ENCODE measurements at places on chromosomes 11 and 22.
A peak's percentile ranks its signal among the peaks of the same experiment; 100 is the strongest.

DNA sequence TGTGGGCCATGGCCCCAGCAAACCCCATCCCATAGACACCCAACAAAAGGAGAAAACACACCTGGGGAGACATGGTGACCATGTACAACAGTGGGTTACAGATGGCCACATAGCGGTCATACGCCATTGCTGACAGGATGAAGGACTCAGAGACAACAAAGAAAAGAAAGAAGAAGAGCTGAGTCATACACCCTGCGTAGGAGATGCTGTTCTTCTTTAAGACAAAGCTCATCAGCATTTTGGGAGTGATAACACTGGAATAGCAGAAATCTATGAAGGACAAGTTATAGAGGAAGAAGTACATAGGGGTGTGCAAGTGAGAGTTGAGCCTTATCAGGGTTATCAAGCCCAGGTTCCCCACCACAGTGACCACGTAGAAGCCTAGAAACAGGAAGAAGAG lies 4.9 kb downstream of the OR8B8 start:
- DNase-seq, result no peak

GRCh38 chr22:45683248-45683647 lies 11.6 kb downstream of the ATXN10 start:
- DNase-seq, result no peak

GRCh38 chr11:117789241-117789640 lies 7.8 kb downstream of the DSCAML1 start:
- DNase-seq, result no peak

DNA sequence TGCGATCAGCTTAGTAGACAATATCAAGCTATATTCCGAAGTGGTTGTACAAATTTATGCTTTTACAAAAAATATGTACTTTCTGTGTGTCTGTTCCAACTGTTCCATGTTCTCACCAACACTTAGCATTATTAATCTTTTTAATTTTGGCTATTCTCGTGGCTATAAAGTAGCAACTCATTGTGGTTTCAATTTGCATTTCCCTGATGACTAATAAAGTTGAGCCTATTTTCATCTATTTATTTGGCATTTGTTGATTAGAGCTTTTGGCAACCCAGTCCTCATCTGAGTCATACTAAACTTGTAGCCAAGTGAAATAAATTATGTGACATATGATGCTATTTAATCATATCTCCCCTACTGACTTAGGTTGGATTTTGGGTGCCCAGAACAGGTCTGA lies 115.9 kb downstream of the FBXO7 start:
- no peak for DNase-seq

DNA sequence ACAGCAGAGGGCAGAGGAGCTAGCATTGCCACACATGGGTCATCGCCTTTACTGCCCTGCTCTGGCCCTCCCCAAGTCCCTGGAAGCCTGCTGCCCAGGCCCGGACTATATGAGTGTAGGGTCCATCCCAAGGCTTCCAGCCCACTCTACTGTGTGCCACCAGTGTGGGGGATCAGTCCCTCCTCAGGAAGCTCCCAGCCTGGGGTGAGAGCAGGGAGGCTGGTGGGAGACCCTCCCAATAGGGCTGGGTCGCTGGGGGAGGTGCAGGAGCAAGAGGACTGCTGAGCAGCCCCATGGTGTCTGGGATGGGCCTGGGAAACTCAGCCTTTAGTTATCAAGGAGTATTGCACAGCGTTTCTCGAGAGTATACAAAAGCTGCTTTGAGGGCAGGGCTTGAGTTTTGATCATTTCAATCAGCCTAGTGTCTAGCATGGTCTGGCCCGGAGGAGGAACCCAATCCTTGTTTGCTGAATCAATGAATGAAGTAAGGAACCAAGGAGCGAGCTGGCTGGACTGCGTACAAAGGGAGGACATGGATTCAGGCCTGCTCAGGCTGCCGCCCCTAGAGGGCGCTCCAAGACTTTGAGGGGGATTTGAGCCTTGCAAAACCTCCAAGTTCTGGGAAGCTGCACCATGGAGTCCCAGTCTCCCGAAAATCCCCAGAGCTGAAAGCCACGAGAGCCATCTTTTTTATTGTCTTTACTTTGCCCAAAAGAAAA lies 89.0 kb upstream of the PARVA start:
- DNase-seq, result peak; percentile 17

- no peak for DNase-seq
Observed at GRCh38 chr11:74468058-74468457, 709 bp upstream of the KCNE3 start.

DNA sequence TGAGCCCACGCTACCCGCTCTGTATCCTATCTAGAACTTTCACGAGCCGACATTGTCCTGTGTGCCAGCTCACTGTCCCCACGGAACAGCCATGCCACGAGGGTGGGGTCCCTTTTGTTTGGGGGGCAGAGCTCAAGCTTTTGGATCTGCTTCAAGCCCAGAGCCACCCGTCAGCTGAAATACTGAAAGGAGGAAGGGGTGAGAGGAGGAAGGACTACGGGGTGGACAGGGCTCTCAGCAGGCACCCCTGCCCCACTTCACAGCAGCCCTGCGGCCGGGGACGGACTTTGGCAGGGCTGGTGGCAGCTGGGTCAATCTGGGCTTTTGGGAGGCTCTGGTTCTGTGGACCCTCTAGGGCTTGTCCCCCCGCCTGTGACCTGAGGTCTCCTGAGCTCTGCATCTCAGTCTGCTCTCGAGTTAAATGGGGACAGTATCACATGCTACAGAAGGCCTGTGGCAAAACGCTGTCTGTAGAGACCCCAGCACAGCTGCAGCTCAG lies 30.0 kb upstream of the MUC5AC start:
- no peak for DNase-seq

DNA sequence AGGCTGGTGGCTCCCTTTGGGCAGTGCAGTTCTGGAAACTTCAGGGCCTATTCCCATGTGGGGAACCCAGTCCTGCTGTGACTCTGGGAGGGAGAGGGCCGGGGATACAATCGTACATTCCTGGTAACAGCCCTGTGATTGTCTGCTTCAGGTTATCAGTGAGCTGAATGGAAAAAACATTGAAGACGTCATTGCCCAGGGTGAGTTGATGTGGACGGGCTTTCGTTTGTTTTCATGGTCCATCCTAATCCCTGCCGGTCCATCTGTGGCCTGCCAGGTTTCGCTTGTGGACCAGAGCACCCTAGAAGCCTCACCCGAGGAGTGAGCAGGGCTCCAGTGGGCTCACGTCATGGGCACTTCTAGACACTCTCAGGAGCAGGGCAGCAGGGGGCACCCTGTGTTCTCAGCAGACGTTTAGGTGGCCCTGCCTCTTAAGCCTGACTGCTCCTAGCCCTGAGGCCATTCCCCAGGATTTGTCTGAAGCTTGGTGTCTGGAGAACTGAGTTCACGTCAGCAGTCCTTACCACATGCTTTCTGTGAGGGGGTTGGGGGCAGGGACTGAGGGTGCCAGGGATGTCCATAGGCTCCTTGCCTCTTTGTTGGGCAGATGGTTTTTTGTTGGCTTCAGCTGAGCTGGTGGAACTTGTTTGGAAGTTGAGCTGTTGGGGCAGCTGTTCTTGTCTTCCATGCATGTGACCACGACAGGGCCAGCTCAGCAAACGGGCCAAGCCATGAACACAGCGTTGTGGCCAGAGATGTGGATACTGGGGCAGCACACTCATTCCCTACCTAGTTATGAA lies 1.9 kb downstream of the RPLP2 start:
- no peak for DNase-seq

- peak; percentile 18 for DNase-seq
Observed at GRCh38 chr11:13868710-13869397, 93.7 kb upstream of the SPON1 start.

DNA sequence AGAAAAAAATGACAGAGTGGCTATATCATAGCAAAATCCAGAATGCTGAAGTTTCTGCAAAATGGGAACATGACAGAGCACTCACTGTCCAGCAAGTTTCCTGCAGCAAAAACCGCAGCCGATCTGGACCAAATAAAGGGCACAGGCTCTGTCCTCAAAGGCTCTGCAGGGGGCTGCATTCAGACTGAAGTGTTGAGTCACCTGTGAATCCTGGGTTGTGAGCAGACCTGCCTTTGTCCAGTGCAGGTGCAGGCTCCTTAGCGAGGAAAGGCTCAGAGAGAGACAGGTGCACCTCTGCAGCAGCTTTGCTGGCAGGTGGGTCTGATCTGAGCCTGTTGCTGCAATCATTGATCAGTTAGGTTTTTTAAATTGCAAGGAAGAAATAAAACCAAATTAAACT lies 29.3 kb upstream of the NFAM1 start:
- DNase-seq, result no peak

GRCh38 chr11:116281173-116282160 lies 491.3 kb downstream of the BUD13 start:
- no peak for DNase-seq

DNA sequence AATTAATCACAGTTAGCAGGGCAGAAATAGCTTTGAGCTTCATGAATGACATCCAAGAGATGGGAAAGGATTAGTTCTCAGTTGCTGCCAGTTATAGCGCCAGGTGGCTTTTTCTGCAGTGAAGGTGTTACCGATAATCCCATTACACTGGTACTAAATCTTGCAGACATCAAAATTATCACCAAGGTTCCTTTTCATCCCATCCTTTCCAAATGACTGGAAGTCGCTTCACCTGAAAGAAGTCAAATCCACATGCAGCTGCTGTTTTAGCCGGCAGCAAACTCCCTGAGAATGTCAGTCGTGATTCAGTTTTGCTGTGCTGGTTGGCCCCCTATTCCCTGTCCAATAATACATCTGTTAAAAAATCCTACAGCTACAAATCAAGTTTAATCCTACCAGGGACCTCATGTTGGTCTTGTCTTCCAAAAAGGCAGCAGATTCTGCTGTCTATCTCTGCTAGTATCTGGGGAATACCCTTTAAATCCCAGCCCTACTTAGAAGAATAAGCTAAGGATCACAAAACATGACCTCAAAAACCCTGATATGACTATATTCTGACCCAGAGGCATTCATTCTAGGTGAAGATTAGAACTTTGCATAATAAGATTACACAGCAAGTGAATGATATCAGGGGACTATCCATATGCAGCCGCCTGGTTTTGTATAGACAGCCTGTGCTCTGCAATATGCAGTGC lies 31.7 kb downstream of the IMMP1L start:
- no peak for DNase-seq
